ENCODE measurements at places on chromosomes 7 and 10.

DNA sequence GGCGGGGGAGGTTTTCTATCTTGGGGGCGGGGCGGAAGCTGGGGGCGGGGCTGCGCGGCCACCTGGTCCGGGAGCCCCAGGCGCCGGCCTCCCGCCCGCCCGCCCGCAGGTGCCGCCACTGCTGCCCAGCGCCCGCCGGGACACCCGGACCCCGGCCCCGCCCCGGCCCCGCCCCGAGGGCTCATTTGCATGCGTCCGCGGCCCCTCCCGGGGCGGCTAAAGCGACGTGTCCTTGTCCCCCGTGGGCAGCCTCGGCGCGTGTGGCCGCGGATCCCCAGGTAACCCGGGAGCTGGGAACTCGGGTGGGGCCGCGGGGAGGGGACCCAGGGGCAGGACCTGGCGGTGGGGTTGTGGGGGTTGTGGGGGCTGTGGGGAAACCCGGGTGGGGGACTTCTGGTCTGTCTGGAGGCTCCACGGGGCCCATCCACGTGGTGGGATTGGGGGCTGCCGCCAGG lies at the start of gene BHLHA15:
TSS of gene BHLHA15 (plus strand) at position 219 of the 455 bp plus-strand sequence. CDS start 871 bp downstream, outside the sequence.
- DNase-seq: peak; percentile 24

DNA sequence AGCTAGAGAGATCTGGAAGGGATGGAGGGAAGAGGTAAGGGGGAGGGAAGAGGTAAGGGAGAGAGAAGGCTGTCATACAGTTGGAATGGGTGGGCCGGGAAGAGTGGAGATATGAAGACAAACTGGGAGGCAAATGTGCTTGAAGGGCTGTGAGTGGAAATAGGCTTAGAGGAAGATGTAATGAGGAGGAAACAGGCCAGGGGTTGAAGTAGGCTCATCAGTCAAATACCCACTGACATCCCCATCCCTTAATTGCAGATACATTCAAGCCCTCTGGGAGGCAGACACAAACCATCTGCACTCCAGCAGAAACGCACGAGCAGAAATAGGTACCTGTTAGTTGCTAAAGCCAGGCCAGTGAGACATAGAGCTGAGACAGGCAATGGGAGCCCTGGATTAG lies 2.1 kb downstream of the SYNPO2L start:
- DNase-seq: no peak

DNA sequence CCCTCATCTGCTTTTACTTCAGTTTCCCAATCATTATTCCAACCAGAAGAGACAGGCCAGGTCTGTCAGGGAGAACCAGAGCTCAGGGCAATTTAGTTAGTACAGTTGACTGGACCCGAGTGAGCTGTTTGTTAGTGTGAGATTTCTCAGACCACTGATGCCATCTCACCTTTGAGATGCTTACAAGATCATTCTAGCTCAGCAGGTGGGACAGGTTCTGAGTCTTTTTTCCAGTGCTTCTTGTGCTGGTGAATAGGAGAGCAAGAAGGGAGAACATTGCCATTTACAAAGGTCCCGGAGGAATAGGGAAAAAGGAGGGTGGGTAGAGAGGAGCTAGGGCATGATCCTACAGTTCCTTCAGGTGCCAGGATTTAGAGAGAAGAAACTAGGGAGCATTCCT lies 112.4 kb upstream of the IFRD1 start:
- no peak for DNase-seq

DNA sequence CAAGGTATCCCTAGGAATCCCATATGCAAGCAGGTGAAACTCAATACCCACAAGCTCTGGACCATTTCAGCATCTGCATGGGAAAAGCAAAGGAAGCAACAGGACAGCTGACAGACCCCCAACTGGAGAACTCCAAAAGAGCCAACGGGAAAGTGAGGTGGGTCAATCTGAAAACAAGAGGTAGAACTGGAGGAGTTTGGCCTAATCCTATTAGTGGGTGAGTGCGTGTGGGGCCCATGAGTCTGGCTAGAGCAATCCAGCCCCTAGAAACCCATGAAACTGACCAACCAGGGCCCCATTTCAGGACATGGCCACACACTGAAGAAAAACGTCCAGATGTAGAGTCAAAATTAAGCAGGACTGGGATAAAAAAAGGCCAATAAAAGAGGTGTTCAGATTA lies 26.6 kb upstream of the WNT8B start:
- DNase-seq: no peak

GRCh38 chr7:105439174-105439893 lies 50.6 kb upstream of the SRPK2 start:
- DNase-seq: peak; percentile 13

GRCh38 chr7:133504825-133505224 lies 251.9 kb downstream of the EXOC4 start:
- DNase-seq: no peak

GRCh38 chr7:130669085-130669700 lies 645 bp upstream of the COPG2 start:
- DNase-seq: no peak

GRCh38 chr10:128723631-128724205 lies 597.5 kb upstream of the MKI67 start:
- DNase-seq: no peak

GRCh38 chr10:123942114-123942861 lies 50.7 kb upstream of the CPXM2 start:
- DNase-seq: no peak

DNA sequence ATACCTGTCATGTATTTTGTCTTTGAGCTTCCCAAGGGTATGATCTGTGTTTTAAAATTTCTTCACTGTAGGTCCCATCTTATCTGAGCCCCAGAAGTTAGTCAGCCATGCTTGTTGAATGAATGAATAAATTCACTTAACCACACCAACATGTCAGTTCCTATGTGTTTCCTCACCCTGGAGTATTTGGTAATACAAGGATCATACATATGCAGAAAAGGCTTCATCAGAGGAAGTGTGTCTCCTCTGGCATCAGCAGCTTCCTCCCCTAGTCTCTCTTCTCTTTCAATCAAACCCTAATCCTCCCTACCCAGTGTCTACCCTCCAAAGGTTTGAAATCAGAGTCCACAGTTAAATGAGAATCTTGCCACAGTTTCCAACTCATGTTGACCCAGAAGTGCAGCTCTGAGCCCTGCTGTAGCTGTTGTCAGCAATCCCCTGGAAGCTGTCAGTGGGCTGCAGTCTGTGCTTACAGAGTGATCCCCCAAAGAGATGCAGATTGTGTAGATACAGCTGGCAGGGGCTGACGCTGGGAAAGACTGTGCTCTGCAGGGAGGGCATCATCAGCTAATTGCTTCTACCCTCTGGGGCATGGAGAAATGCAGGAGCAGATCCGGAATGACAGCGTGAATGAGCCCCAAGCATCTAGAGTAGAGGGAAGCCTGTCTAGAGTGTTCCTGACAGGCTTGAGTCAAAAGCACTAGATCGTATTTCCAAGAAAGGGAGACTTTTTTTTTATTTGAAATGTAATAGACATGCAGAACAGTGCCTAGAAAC lies 105.0 kb upstream of the WDR11 start:
- no peak for DNase-seq

DNA sequence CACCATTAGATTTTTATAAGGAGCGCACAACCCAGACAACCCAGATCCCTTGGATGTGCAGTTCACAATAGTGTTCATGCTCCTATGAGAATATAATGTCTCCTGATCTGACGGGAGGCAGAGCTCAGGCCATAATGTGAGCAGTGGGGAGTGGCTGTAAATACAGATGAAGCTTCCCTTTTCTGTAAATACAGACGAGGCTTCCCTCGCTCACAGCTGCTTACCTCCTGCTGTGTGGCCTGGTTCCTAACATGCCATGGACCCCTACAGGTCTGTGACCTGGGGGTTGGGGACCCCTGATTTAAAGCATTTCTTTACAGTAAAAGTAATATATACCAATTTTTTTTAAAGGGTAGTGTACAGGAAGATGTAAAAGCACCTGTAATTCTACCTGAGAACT lies 33.2 kb downstream of the HELLS start:
- DNase-seq: no peak

GRCh38 chr7:157409149-157409752 lies 72.4 kb downstream of the DNAJB6 start:
- no peak for DNase-seq

DNA sequence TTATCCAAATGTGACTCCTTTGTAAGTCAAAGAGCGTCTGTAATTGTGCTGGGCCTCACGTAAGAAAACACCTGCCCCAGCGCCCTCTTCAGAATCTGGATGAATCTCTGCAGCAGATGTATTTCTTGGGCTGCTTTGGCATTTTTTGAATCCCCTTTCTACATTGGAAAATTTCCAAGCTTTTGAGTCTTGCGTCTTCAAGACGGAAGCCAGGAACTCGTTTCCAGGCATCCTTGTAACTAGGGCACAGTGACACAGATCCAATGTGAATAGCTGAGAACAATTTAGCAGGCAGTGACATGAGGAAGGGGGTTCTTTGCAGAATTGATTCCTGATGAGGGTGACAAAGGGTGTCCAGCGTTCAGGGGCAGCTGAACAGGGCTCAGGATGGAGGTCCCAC lies 862.3 kb downstream of the TYW1 start:
- DNase-seq: no peak

- no peak for DNase-seq
Measured at GRCh38 chr10:126930883-126931503, 25.8 kb downstream of the DOCK1 start.

GRCh38 chr7:55271069-55271626 lies 94.0 kb upstream of the LANCL2 start:
- DNase-seq: no peak

DNA sequence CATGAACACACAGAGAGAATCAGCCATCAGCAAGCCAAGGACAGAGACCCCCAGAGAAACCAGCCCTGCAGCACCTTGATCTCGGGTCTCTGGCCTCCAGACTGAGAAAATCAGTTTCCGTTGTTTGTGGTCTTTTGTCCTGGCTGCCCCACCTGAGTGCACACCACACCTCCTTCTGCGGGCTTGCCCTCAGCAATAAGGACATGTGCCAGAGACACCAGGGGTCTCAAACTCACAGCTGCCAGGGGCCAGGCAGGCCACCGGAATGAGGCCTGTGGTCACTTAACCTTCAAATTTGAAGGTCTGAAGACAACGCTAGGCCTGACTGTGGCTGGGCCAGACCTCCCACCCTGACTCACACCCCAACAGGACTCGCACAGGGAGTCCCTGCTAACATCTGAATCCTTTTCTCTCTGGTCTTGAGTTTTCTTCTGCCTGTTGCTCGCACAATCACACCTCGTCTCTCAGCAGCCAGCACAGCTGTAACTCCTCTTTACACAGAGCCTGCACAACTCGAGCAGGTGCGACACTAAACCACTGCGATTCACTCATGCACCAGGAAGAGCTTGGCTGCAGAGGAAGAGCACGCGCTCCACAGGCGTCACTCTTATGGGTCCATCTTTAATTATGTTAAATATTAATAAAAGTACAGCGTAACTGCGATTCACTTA lies 86.2 kb downstream of the CHST15 start:
- no peak for DNase-seq

GRCh38 chr7:148726385-148726784 lies 27.7 kb downstream of the CUL1 start:
- DNase-seq: no peak

GRCh38 chr7:146131701-146132100 lies 15.1 kb downstream of the CNTNAP2 start:
- no peak for DNase-seq

- no peak for DNase-seq
Measured at GRCh38 chr10:34364253-34365037, 450.7 kb downstream of the PARD3 start.

- no peak for DNase-seq
Measured at GRCh38 chr7:69358163-69358821, 240.0 kb upstream of the AUTS2 start.

GRCh38 chr7:47485640-47486435 lies 96.1 kb downstream of the TNS3 start:
- DNase-seq: no peak

DNA sequence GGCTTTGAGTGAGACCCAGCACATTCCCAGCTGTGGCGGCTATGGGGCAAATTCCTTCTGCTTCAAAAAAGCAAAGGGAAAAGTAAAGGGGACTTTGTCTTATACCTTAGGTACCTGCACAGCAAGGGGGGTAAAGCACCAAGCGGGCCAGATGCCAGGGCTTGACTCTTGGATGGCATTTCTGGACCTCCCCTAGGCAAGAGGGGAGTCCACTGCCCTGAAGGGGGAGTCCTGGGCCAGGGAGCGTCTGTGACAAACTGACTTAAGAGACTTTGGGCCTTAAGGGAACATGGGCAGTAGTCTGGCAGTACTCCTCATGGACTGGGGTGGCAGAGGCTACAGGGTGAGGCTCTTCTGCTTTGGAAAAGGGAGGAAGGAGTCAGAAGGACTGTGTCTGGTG lies 16.1 kb upstream of the FOXI2 start:
- no peak for DNase-seq

Measured in stimulated activated CD4-positive, alpha-beta T cell treated with anti-CD3 and anti-CD28 coated beads, Interleukin-1b, Interleukin-23, amount 100 ng/mL, for 48 hours (primary cell).